ENCODE measurements at places on chromosomes 4 and X. TPM values are rescaled to one million over a fixed set of nuclear protein-coding genes. Genes with fewer than 3 reads are reported as not detected.

GRCh38 chr4:178881937-178882336 is 1439.7 kb upstream of the AGA start:
- DNase-seq: no peak

- no peak for DNase-seq
Observed at GRCh38 chrX:84710611-84711010, 208.4 kb upstream of the HDX start.

DNA sequence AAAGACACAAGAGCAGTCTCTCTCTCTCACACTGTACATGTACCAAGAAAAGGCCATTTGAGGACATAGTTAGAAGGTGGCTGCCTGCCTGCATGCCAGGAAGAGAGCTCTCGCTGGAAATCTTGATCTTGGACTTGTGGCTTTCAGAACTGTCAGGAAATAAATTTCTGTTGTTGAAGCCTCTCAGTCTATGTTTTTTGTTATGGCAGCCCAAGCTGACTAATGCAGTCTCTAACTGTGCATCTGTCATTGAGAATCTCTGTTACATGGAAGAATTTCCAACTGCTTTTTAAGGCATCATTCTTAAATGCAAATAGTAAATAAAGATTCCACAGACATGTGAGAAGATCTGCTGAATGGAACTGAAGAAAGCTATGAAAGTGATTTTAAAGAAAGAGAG is 198.3 kb downstream of the PCDH10 start:
- DNase-seq: no peak

DNA sequence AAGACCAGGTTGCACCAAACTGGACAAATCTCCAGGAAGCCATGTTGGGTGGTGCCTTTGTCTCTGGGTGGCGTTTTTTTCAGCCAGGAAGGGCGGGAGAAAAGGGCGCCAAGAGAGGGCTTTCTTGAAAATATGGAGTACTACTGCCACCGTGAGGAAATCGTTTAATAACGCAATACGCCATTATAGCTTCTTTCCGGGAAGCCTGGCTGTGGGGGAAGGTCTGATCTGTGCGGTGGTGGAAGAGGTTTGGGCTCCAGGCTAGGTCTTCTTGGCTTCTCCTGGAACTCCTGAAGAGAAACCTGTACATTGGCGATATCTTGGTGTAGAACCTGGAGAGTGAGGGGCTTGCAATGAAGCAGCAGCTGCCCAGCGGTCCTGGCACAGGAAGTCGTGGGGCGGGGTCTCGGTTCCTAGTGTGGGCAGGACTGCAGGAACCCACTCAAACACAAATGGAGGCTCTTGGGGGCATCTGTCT is 202.7 kb downstream of the OR13H1 start:
- DNase-seq: peak; percentile 93

GRCh38 chr4:13605330-13605729 is 22.2 kb downstream of the BOD1L1 start:
- no peak for DNase-seq

- no peak for DNase-seq
Observed at GRCh38 chr4:36281384-36282106, at the start of gene DTHD1. Gene DTHD1 (plus strand): TSS chr4:36281616. CDS start chr4:36281759, 143 bp downstream.

DNA sequence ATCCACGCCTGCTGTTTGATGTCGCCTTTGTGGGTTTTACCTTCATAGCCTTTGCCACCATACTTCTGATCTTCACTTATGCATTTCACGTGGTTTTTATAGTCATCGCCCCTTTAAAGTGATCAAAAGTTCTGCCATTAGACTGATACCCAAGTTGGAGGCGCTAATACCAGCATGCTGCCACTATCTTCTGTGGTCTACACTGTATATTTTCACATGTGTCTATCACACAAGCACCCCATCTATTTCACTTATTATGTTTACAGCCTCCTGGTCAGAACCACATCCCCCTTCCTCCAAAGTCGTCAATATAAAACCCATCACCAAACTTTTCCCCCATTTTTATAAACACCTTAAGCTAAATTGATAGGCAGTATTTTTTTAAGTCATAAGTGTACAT is 8.2 kb downstream of the LYAR start:
- DNase-seq: no peak

DNA sequence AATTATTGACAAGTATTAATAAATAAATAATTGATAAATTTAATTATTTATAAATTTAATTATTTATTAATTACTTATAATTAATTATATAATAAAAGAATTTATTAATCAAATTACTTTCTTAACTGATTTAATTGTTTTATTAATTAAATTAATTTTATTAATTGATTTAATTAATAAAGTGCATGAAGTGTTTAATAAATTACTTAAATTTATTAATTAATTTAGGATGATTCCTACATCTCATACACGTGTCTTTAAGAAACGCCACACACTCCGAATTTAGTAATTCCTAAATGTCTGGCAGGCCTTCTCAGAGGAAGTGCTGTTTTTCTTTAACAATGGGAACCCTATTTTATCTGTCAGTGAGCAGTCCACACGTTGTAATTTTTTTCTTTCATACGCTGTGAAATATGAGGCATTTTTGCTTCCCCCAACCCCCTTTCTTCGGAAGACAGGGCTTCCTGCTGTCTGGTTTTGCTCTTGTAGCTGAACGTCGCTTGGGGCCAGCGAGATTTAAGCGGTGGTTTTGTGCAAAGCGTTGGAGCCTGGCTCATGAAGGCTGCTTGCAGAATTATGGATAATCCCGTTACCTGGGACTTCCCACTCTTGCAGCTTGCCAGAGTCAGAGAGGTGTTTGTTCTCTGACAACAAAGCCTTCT is 46.8 kb downstream of the CRLF2 start:
- no peak for DNase-seq

DNA sequence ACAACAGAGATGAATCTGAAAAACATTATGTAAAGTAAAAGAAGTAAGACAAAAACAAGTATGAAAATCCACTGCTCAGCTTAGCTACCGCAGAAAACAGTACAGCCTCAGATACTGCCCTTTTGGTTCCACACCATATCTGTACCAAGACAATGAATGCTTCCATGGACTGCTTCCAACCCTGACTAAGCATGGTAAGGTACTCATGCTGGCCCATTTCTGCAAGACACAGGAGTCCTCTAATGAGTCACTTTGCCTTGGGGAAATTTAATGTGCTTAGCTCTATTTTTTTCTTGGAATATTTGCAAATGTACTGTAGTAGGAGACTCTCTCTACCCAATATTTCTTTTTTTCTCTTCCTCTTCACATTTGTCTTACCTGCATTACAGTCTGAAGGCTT is 931.7 kb upstream of the HS3ST1 start:
- no peak for DNase-seq

DNA sequence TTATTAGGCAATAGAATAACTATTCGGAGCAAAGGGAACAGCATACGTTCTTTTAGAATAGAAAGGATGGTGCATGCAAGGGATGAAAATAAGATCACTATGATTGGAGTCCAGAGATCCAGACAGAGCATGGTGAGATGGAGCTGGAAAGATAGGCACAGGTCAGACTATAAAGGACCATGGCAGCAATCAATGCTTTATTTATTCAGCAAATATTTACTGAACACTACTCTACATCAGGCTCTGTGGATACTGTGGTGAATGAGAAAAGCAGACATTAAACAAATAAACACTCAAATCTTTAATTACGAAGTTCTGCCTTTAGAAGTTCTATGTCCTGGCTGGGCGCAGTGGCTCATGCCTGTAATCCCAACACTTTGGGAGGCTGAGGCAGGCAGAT is 44.7 kb upstream of the ACSL4 start:
- no peak for DNase-seq

DNA sequence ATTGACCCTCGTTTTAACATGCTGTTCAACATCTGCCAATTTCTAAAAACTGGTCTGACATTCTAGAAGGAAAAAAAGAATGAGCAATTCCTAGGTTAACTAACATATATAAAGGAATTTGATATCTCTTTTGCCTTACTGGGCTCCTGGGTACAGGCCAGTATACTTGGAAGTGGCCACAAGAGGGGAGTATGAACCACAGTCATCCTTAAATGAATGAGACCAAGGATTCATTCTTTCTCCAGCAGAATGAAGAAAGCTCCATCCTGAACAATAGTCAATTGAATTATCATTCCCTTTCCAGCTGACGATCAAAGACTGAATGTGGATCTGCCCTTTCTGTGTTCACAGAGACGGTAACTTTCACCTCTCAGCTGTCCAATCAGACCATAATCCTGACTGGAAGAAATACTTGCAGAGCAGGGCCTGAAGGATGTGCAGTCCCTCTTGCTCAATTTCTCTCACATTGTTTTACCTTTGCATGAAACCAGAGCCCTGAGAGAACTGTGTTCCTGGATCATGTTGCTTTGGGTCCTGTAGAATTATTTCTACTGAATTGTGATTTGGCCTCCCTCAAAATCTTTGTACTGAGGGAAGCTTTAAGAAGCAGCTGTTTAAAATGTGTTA is 14.8 kb upstream of the SPARCL1 start:
- DNase-seq: no peak

GRCh38 chr4:146032234-146032860 is 93.7 kb upstream of the ZNF827 start:
- no peak for DNase-seq

DNA sequence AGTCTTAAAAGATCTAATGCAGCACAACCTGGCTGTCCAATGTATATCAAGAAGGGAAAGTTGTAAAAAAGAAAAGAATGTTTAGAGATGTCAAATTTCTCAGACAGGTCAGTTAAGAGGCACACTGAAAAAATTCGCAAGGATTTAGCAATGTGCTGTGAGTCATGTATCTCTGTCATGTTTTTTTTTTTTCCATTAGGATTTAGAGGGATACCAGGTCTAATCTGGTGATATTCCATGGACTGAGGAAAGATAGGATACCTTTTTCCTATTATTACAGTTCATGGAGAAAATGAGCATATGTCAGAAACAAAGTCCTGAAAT is 815.4 kb upstream of the PCDH10 start:
- DNase-seq: no peak

GRCh38 chr4:137075586-137075985 is 456.7 kb downstream of the PCDH18 start:
- no peak for DNase-seq

DNA sequence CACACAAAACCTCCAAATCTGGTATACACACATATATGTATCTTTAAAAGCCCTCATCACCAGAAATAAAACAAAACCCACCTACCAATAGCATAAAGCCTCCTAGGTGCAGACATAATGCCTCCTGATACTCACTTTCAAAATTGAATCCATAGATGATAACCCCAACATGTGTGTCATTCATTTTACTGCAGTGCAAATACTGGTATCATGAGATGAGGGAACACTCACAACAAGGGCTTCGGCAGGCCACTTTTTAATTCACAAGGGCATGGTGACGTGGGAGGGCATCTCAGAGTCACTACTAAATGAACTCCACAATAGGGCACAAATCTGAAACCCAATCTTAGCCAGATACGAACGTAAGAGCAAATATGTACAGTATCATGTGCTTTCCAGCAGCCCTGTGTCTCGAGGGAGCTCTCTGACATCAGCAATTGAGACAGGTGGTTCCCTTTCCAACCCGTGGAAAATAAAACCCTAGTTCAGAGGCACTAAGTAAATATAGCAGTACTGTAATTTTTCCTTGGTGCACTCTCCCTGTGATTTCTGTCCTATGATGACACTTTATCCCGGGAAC is 14.1 kb upstream of the PPARGC1A start:
- peak; percentile 6 for DNase-seq

- DNase-seq: no peak
Observed at GRCh38 chr4:26434030-26434639, 56.1 kb downstream of the CCKAR start.

DNA sequence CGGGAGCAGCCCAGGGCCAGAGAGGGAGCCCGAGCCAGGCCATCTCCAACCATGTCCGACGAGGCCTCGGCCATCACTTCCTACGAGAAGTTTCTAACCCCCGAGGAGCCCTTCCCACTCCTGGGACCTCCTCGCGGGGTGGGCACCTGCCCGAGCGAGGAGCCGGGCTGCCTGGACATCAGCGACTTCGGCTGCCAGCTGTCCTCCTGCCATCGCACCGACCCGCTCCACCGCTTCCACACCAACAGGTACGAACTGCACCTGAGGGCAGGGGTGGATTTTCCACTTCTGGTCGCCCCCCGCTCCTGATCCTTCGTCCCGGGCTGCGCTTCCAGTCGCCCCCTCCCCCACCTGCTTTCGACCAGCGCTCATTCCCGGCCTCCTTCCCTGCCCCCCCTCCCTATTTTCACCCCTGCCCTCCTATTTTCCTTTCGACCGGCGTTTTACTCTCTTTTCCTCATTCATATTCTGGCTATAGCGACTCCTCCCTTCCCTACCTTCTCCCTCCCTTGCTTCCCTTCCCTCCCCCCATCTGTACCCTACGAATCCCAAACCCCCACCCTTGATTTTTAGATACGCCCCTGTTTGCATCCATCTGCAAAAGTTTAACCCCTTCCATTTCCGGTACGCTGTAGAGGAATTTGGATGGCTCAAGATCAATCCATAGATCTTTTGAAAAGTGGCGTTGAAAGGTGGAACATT is 633 bp downstream of the FAM199X start:
- DNase-seq: no peak

DNA sequence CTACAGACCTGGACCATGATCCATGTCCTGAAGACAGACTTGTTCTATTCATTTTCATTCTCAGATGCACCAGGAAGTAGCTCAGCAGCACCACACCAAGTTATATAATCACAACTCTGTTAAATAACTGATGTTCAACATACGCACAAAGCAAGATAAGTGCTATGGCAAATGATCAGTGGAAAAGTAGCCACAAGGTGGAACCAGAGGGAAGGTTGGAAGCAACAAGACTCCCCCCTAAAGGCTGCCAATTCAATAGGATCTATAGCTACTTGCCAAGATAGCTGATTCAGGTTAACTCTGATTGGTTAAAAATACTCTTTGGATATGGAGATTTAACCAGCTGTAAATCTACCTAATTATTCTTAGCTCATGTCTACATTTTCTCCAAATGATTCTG is 23.7 kb upstream of the FAM47B start:
- DNase-seq: peak; percentile 11

- no peak for DNase-seq
Observed at GRCh38 chrX:130851569-130851968, 51.4 kb downstream of the ENOX2 start.

The GC gene
- not detected for polyA plus RNA-seq

The CLGN gene
- polyA plus RNA-seq: 4.2 TPM

The ITM2A gene
- 110 TPM for polyA plus RNA-seq

The LIAS gene
- polyA plus RNA-seq: 25.1 TPM

The SAGE1 gene
- not detected for polyA plus RNA-seq

The KLKB1 gene
- polyA plus RNA-seq: 2.1 TPM

The RLIM gene
- 28.7 TPM for polyA plus RNA-seq

The SCD5 gene
- 38.5 TPM for polyA plus RNA-seq

The TMLHE gene
- polyA plus RNA-seq: 25.3 TPM

The SSX2B gene
- polyA plus RNA-seq: not detected

The RAB33B gene
- polyA plus RNA-seq: 9.6 TPM

The PRKG2 gene
- 2.5 TPM for polyA plus RNA-seq

The ATG4A gene
- polyA plus RNA-seq: 12.7 TPM

The NIPAL1 gene
- polyA plus RNA-seq: 3.0 TPM

The KCNIP4 gene
- 2.2 TPM for polyA plus RNA-seq
